NCI-H460 (cell line): ENCODE measurements at places on chromosomes 16 and 17. TPM values are rescaled to one million over a fixed set of nuclear protein-coding genes. Genes with fewer than 3 reads are reported as not detected.
A peak's percentile ranks its signal among the peaks of the same experiment; 100 is the strongest.

The METTL26 gene
- 84.3 and 106 TPM in 2 replicates for total RNA-seq

The CDH13 gene
- 108 and 123 TPM in 2 replicates for total RNA-seq

The KRTAP4-11 gene
- not detected in 2 replicates for total RNA-seq

The CHST5 gene
- total RNA-seq, result 0.64 and 0.87 TPM in 2 replicates

The CD79B gene
- not detected in 2 replicates for total RNA-seq

The ARL5C gene
- total RNA-seq, result not detected in 2 replicates

The TXNL4B gene
- 15.1 and 16.5 TPM in 2 replicates for total RNA-seq

The LRRC45 gene
- total RNA-seq, result 6.1 and 7.4 TPM in 2 replicates

The SPN gene
- not detected in 2 replicates for total RNA-seq

GRCh38 chr16:79993629-79994209, 393.2 kb upstream of the MAF start:
- no peak for DNase-seq

DNA sequence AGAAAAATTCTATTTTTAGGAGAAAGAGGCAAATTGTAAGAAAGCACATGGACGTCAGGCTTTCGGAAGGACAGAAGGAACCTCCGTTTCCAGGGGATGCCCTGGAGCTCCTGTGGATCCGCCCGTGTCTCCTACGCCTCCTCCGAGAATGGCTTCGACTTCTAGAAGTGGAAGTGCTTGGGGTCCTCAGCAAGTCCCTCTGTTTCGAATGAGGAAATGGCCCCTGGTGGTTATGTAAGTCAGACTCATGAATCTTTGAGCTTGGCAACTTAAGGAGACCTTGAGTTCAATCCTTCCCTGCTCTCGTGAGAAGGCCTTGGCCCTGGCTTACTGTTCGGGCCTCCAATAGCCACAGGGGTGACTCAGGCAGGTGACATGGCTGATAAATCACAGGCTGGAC, 38.9 kb downstream of the COX4I1 start:
- no peak for DNase-seq

- DNase-seq, result no peak
Measured at GRCh38 chr16:73054498-73054812, 6.5 kb upstream of the ZFHX3 start.

DNA sequence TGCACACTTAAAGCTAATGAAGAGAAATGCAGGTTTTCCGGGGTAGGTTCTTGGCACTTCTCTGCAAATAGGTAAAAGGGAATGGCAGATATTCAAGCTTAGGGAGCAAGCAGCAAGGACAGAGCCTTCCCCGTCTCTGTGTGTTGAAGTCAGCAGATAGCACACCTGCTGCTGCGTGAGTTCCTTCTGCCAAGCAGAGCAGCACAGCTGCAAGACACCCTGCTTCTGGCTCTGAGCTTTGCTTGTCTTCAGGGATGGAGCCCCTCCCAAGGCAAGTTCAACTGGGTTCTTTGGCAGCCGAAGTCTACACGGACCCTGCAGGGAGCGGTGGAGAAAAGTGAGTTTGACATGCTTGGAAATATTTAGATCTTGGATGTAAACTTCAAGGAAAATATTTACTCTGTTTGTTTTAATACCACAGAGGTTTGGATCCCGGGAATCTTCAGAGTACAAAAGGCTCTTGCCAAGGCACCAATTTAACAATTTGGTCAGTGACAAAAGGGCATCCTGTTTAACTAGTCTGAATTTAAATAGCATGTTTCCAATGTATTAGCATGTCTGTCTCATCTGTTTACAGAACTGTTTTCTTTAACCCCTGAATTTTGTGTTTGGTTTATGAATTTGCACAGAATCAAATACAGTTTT, 113.4 kb upstream of the KCNJ16 start:
- DNase-seq, result no peak

GRCh38 chr16:5060073-5060641, 5.6 kb downstream of the C16orf89 start:
- no peak for DNase-seq

- DNase-seq, result no peak
Measured at GRCh38 chr16:49993579-49993978, 31.4 kb upstream of the CNEP1R1 start.

DNA sequence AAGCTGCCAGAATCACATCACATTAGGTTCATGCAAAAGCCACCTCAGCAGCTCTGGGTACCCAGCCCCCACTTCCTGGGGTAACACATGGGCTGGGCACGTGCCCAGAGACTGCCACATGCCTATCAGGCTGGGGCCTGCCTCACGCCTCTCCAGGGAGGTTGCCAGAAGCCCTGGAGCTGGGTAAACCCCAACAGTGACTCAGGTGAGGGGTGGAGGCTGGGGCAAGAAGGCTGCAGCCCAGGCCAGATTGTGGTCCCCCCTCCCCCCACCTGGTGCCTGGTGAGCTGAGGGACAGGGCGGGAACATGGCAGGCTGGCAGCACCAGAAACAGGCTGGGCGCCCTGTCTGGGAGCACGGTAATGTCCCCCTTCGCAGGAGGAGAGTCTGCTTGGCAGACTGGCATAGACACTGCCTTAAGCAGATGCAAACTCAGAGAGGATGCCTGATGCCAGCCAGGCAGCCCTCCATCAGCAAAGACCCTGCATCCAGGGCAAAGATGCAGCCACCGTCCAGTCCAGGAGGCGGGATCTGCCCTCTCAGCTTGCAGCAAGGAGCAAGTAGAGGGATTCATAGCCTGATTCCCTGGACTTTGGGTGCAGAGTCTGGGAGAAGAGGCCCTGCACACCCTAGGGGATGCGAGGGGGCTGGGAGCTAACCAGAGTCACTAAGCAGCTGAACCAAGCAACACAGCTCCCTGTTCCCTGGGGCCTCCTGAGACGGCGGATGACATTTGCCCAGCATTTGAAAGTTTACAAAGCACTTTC, 28.8 kb downstream of the NGFR start:
- DNase-seq, result no peak

DNA sequence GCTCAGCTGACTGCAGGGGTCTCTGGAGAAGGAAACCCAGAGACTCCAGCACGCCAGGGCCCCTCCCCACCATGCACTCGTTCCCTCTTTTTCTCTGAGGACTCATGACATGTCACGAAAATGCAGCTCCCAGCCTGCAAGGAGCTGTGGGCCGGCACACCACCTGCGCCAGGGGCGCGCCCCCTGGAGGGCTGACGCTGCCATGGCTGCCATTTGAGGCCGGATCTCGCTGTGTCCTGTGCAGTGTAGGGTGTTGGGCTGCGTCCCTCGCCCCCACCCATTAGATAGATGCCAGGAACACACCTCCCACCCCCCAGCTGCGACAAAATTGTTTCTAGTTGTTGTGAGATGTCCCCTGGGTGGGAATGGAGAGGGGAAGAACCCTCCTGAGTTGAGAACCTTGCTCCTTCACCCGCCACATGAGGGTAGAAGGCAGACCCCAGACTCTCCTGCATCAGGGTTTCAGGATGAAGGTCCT, 8.2 kb downstream of the SYNGR2 start:
- DNase-seq, result peak; percentile 56

GRCh38 chr16:8874388-8874787, 5.6 kb upstream of the CARHSP1 start:
- no peak for DNase-seq

- DNase-seq, result no peak
Measured at GRCh38 chr17:67606896-67607604, 110.7 kb upstream of the NOL11 start.

DNA sequence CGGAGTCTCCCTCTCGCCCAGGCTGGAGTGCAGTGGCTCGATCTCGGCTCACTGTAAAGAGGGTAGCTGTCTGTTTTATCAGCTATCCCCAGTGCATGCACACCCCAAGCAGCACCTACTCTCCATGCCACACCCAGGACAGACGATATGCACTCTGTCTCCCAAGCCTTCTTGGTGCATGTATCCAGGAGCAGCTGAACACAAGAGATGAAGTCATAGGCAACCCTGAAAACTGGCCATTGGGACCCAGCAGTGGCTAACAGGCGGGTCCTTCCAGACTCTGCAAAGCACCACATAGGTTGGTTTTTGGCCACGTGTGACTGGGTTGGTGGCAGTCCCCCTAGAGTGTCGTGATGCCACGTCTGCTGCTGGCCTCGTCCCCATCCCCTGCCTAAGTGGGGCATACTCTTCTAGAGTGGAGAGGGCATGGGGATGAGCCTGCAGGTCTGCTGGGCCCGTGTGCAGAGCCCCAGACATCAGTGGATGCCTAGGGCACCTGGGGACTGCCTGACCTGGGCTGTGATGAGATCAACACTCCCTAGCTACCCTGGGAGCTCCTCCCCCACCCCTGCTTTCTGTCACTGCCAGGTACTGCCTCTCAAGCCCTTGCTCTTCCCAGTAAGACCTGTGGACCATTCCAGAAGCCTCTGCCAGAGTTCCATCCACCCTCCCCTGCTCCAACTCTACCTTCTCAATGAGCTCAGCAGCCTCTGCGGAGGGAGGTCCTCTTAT, 9.3 kb downstream of the PDE6G start:
- no peak for DNase-seq
